OCI-LY7 (cell line): ENCODE measurements at places on chromosomes 6 and 20.

GRCh38 chr6:163296835-163297519, 117.5 kb upstream of the QKI start:
- no peak for DNase-seq

GRCh38 chr6:37732688-37733087, 35.0 kb upstream of the MDGA1 start:
- DNase-seq, result no peak

- DNase-seq, result no peak
Observed at GRCh38 chr6:136655239-136656014, 105.2 kb upstream of the MAP7 start.

DNA sequence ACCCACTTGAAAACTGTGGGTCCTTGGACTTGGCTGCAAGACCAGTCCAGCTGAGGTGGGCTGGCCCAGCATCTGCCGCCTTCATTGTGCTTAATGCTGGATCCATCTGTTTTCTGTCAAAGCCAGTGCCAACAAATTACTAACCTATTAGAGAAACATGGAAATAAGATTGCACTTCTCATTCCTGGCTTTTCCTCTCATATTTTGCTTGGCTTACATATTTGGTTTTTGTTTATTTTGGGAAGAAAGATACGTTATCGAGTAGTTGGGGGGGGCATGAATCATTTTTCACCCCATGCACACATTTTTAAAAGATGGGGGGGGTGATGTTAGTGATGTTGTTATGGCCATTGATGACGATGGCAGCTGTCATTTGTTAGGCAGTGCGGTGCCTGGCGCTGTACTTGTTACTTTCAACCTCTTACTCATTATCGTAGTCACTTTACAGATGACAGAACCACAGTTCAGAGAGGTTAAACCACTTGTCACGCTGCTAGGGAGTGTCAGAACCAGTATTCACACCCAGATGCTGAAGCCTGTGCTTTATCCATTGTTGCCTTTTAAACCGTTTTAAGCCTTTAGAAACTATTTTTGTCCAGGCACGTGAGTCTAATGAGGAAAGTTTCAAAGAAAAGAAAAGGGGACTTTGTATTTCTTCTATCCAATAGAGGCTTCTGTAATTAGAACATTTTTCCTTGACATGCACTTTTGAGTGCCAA, 180.0 kb downstream of the TMEM242 start:
- no peak for DNase-seq

DNA sequence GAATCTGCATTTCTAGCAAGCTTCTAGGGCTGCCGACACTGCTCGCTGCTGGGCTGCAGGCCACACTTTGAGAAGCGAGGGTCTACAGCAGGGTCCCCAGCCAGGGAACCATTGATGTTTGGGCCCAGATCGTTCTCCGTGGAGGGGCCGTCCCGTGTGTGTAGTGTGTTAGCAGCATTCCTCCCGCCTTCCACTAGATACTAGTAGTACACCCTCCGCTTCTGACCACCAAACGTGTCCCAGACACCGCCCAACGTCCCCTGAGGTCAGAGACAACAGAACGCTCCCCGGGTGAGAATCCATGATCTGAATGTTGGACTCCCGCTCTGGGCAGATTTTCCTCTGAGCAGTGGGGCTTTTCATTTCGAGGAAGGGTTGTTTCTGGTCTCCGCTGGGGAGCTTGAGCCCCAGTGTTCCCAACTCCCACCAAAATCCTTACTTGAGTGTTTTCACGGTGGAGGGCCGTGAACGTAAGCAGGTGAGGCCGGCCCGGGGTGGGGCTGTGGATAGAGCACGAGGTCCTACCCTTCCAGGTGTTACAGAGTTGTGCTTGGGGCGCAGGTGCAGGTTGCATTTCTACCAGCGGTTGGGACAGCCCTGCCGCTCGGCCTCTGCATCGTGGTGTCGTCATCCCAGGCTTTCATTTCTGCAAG, 124.6 kb downstream of the SYCP2 start:
- DNase-seq, result no peak

- DNase-seq, result no peak
Observed at GRCh38 chr6:111456208-111456607, 26.8 kb downstream of the REV3L start.

- DNase-seq, result no peak
Observed at GRCh38 chr6:170290296-170291128, at the start of gene DLL1. DLL1 (minus strand) TSS chr6:170291078; CDS start chr6:170290139, 939 bp downstream.

DNA sequence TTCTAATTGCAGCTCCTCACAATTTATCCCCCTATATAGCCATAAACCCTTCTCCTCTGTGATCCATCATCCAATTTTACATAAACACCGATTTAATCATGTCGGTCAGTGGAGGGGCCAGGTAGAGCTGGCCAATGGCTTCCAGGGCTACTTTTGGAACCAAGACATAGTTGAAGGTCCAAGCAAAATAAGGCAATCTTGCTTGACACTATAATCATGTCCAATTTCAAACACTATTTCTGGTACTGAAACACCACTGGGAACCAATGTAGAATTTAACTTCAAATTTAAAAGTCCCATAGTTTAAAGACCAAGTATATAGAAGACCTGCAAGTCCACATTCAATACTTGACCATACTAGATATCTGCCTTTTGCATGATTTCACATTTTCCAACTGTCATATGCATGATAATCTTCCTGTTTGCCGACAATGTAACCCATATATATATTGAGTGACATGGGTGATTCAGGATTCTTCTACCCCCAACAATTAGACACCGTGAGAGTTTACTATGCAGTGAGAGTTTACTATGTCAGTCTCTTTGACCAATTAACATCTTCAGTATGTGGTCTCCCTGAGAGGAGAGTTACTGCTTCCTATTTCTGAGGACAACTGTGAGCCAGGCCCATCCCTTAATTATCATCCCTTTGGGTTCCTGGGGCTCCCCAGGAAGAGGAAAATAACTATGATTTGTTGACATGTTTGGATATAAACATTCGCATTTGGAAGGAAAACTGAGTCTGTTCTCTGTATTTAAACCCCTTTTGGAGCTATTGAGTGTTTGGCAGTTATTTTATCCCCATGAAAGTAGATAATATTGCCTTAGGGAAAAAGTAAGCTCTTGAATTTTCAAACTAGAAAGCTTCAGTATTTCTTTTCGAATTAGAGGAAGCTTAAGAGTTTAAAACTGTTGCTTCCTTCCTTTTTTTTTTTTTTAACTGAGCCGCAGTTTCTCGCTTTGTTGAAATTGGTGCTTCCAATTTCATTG, 31.8 kb downstream of the SAMD3 start:
- DNase-seq, result no peak
